ENCODE measurements at places on chromosomes 16 and 17.

- no peak for DNase-seq
Measured at GRCh38 chr17:37516127-37516571, 26.5 kb downstream of the DUSP14 start.

DNA sequence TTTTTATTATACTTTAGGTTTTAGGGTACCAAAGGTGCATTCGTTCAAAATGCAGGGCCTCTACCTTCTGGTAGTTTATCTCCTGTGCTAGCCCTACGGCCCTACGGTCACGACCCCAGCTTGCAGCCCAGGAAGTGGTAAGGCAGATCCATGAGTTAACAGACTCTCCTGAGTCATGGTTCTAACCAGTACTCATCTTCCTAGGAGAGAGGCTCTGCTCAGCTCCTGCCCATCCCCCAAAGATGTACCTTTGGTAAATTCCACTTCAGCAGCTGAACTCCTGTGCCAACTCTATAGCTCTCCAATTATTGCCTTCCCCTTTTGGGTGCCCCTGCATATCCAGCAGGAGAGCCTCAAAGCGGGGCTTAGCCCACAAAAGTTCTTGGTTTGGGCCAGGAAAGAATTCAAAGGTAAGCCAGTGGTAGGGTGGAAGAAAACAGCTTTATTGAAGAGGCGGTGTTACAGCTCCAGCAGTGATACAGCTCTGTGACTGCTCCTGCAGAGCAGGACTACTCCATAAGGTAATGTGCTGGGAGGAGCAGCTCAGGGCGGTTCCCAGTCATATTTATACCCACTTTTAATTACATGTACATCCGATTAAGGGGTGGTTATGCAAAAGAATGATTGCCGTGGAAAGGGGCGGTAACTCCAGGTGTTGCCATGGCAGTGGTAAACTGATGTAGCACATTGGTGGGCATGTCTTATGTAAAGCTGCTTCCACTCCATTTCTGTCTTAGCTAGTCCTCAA, 241.4 kb downstream of the PMP22 start:
- DNase-seq: no peak

DNA sequence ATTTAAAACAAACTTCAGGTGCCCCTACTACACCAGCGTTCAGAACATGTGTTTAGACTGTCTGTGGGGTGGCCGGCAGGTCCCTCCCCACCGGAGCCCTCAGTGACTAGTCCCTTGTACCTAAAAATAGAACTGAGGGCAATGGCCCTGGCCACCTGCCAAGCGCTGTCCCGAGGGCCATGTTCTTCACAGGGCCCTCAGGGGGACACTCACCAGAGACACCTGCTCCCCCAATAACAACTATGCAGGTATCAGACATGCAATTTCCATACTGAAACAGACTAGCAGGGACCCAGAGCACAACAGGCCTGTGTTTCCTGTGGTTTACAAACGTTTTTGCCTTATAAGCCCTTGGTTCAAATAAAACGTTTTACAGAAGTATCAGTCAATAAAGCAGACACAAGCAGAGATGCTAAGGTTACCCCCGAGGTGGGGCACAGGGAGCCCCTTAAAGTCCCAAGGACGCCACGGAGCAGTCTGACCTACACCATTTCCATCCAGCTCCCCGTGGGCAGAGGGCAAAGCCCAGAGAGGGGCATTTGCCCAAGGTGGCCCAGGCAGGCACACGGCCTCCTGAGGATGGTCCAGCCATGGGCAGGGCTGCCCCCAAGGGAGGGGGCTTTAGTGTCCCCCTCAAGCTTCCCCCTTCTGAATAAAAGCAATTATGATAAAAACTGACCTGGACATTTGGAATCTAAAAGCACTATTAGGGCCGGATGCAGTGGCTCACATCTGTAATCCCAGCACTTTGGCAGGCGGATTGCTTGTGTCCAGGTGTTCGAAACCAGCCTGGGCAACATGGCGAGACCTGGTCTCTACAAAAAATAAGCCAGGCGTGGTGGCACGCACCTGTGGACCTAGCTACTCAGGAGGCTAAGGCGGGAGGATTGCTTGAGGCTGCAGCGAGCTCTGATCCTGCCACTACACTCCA, 896 bp upstream of the MYLK3 start:
- no peak for DNase-seq

DNA sequence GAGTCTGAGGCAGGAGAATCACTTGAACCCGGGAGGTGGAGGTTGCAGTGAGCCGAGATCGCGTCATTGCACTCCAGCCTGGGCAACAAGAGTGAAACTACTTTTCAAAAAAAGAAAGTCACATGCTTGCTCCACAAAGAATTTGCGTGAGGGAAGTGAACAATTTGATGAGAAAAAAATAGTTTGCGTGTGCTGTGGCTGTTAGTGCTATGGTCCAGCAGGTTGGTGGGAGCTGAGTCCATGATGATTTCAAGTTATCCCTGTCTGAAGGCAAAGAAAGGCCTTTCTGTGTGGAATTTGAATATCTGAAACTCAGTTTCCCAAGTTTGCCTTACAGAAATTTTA, 21.0 kb downstream of the PRCD start:
- DNase-seq: no peak

DNA sequence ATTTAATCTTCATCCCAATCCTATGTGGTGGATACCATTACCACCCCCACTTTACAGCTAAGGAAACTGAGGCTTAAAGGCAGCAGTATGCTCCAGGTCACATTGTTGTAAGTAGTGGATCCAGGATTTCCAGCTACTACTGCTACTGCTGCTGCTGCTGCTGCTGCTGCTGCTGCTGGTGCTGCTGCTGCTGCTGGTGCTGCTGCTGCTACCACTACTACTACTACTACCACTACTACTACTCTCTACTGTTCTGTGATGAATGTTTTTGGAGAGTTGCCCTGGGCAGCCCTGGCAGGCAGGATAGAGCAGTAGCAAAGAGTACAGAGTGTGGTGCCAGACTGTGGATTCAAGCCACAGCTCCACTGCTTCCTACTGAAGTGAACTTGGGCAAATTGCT, 49.3 kb upstream of the SLC12A3 start:
- no peak for DNase-seq

- no peak for DNase-seq
Measured at GRCh38 chr17:6996256-6997011, 585 bp downstream of the ALOX12 start.

Data from bone marrow (tissue), 2 donors.